ENCODE measurements at places on chromosomes 4 and X. TPM values are rescaled to one million over a fixed set of nuclear protein-coding genes. Genes with fewer than 3 reads are reported as not detected.

GRCh38 chr4:53711926-53712325 lies 120.6 kb upstream of the LNX1 start:
- no peak for DNase-seq

Gene DDIT4L
- not detected for total RNA-seq

DNA sequence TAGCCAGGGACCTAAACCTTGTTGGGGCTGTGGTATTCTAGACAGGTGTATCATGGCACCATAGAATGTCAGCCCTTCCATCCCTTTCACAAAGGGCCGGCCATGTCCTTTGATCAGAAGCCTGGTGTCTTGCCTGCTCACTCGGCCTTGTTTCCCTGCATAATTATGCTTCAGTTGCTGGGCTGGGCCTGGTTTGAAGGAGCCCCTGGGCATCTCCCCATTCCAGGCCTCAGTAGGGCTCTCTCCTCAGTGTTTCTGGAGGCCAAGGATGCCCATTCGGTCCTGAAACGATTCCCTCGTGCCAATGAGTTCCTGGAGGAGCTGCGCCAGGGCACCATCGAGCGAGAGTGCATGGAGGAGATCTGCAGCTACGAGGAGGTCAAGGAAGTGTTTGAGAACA lies 4.5 kb downstream of the PRRG3 start:
- no peak for DNase-seq

GRCh38 chrX:154091678-154092077 lies 5.8 kb downstream of the MECP2 start:
- no peak for DNase-seq

GRCh38 chrX:123324625-123325024 lies 140.5 kb downstream of the GRIA3 start:
- no peak for DNase-seq

GRCh38 chr4:3487861-3488260 lies 24.8 kb downstream of the DOK7 start:
- DNase-seq = no peak

Gene CSN1S1
- total RNA-seq = not detected

GRCh38 chr4:62209757-62210485 lies 1009.8 kb downstream of the ADGRL3 start:
- DNase-seq = no peak

DNA sequence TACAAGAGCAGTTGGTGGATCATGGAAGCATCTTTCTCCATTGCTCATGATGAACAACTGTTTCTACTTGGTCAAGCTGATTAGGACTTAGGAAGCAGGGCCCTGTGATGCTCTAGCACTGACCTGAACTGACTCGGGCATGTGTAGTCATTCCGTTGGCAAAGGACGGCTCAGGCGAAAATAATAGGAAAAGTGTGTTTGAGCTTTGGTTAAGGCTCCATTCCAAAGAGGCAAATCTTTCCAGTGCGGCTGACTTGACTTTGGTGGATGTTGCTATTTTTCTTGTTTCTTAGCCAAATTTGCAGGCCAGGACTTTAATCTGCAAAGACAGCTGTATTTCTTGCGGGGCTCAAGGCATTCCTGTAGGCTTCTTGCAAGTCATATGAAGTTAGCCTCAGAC lies 39.5 kb downstream of the ZNF518B start:
- DNase-seq = no peak

Gene SLIT2
- total RNA-seq = not detected

DNA sequence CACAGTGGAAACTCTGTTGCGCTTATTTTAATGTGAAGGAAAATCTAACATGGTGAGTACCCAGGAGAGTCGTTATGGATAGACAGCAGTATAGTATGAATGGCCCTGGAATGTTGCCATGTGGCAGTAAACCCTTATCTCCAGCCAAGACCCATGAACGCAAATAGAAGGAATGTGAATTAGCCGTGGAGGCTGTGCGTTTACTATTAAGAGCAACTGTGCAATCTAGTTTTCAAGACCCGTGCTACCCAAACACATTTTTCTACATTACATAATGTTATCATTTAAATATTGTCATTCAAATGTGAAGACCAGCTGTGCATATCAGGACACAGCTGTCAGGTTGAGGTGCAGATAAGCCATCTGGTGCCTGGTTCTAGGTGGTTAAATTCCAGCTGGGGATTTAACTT lies 13.3 kb upstream of the AGA start:
- no peak for DNase-seq

DNA sequence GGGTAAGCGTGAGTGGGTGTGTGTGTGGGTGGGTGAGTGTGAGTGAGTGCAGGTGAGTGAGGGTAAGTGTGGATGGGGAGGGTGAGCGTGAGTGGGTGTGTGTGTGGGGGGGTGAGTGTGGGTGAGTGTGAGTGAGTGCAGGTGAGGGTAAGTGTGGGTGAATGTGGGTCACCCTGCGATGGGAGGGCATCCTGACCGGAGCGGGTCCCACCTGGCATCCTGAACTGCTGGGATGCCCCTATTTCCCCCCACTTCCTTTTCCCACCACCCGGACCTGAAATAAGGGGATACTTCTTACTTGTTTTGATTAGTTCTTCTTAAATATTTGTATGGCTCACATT lies 49.5 kb downstream of the ING2 start:
- no peak for DNase-seq

- no peak for DNase-seq
These were observed 573 bp downstream of the HTR2C start for GRCh38 chrX:114584375-114584943.

Gene FAM9C
- total RNA-seq = not detected

Gene SOWAHD
- 9.9 TPM for total RNA-seq

DNA sequence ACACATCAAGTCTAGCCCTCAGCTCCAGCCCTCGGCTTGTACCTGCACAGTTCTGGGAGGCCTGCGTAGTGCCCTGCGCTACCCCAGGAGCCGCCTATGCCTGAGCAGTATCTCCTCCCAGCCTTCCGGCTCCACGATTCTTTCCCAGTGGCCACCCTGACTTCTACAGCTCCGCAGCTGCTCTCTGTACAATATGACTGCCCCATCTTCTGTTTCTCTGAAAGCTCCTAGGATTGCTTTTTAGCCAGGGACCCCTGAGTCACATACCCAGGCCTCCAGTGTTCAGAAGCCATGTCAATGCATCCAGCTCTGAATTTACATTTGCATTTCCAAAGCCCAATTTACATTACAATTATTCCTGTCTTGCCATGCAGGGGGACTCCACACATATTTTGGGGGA lies 135.5 kb downstream of the PJA1 start:
- no peak for DNase-seq

- no peak for DNase-seq
These were observed 36.4 kb upstream of the GPR174 start for GRCh38 chrX:79107891-79108718.

DNA sequence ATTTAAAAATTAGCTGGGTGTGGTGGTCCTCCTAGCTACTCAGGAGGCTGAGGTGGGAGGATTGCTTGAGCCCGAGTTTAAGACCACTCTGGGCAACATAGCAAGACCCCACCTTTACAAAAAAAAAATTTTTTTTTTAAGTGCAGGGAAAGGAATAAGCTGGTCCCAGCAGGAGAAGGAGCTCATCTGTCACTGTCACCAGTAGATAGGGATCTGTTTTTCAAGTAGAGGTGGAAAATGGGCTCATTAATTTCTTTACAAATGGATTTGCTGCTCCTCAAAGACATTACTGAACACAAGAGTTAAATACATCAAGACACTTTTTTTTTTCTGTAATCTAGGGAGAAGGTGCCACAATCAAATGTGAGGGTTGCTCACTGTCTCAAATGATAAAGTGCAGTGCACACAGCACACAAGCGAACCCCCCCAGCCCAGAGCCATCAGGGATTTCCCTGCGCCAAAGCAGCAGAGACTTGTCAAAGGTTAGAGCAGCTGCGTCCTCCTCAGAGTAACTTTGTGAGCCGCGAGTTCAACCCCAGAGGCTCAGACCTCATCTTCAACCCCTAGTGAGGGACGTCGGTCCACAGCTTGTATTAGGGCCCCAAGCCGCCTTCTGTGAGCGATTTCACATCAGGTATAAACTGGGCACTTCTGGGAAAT lies 14.3 kb upstream of the MTNR1A start:
- no peak for DNase-seq

Gene CNOT6L
- total RNA-seq = 72.2 TPM

DNA sequence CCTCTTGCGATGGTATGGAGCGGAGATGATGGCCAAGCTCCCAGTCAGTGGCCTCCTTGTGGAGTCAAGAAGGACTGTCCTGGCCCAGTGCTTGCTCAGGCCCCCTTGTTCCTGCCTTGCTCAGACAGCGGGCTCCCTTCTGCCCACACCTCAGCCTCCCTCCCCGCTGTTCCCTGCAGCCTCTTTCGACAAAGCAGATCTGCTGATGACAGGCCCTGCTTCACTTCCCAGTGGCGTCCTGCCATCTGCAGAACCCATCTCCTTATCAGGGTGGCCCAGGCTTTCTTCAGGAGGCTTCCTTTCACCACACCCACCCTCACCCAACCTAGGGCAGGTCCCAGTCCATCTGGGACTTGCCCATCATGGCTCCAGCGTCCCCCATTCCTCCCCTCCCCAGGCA lies 80.0 kb downstream of the CLDN34 start:
- no peak for DNase-seq

GRCh38 chr4:173261052-173261451 lies 73.1 kb downstream of the HMGB2 start:
- no peak for DNase-seq

All from activated B cell treated with CpG ODN at 0.5 μM for 24 hours (primary cell).